ENCODE measurements at places on chromosomes 16 and 17. TPM values are rescaled to one million over a fixed set of nuclear protein-coding genes. Genes with fewer than 3 reads are reported as not detected.

DNA sequence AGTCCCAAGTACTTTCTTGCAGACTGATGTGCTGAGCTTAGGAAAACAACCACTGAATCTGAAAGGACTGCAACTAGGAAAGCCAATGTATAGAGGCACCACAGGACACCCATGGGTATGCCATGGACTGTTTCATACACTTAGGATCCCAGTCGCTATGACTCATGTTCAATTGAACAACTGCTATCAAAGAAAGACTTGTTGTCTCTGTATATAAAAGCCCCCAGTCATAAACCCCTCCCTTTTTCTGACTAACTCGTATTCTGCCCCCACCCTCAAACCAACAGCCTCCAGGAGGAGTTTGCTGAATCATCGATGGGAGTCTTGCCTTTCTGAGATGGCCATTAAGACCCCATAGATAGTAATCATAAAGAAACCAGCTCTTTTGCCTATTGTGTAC is 205.4 kb downstream of the ANKFN1 start:
- H3K4me3 ChIP-seq, result no peak overlapping the region
- H3K4me1 ChIP-seq, result no peaks in the 10 kb centered on the region
- DNase-seq, result no peak

GRCh38 chr17:8300627-8301242 is 5.5 kb upstream of the SLC25A35 start:
- DNase-seq, result peak; percentile 88
- no peaks in the 10 kb centered on the region for H3K36me3 ChIP-seq
- no peak overlapping the region for H3K27ac ChIP-seq
- H3K27me3 ChIP-seq, result no peaks in the 10 kb centered on the region
- no peak overlapping the region for H3K4me3 ChIP-seq

DNA sequence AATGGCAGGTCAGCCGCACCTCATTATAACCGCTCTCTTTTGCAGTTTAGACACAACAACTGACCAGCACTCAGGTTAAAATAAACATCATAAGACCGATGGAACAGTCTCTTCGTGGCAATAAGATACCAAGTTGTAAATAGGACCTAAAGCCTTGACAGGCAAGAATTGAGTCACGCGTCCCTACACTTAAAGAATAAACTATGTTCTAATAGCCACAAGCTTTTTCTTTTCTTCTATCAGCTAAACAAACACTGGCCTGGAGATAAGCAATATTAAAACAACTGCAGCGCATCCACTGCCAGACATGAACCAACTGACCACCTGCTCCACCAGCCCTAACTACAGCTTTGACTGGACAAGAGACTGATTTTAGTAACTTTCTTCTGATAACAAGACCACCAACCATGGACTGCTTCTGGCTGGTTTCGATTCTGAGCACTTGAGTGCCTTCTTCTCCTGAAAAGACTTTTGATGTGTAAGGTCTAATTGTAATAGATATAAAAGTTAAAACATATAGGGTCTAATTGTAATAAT is 17.5 kb downstream of the SLFN12L start:
- H3K36me3 ChIP-seq, result no peaks in the 10 kb centered on the region
- no peaks in the 10 kb centered on the region for H3K27me3 ChIP-seq
- H3K27ac ChIP-seq, result no peak overlapping the region
- no peaks in the 10 kb centered on the region for H3K4me1 ChIP-seq

GRCh38 chr17:82012640-82013295 is 9.9 kb downstream of the CENPX start:
- H3K4me3 ChIP-seq, result no peak overlapping the region
- no peak for DNase-seq
- H3K36me3 ChIP-seq, result no peaks in the 10 kb centered on the region
- no peaks in the 10 kb centered on the region for H3K4me1 ChIP-seq
- H3K27ac ChIP-seq, result peak overlapping the region; percentile 81

Gene COQ9
- total RNA-seq, result 34.5 TPM

GRCh38 chr17:35575759-35576158 is 2.6 kb downstream of the PEX12 start:
- no peak for DNase-seq
- no peaks in the 10 kb centered on the region for H3K4me1 ChIP-seq
- no peak overlapping the region for H3K27ac ChIP-seq
- H3K27me3 ChIP-seq, result no peaks in the 10 kb centered on the region

- H3K27ac ChIP-seq, result peak overlapping the region; percentile 57
- peak overlapping the region; percentile 71 for H3K4me3 ChIP-seq
- H3K36me3 ChIP-seq, result no peaks in the 10 kb centered on the region
- peaks cover 7% of the 10 kb centered on the region for H3K4me1 ChIP-seq
- peak; percentile 95 for DNase-seq
Observed at GRCh38 chr16:4328046-4328781, 12.3 kb downstream of the GLIS2 start.

Gene IRF8
- 0.66 TPM for total RNA-seq

DNA sequence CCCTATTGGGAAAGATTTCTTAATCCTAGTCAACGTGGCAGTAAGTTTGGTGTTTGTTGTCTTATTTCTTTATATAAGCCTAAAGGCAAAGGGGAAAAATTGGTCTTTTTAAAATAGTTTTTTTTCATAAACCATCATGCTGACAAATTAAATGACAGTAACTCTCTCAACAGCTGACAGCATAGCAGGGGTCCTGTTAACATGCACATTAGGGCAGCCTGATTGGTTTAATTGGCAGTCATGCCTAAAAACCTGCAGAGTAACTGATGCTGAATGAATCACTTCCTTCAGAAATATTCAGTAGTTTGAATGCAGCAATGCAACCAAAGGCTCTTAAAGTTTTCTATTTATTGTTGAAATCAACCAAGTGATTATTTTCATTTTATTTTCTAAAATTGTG is 85.4 kb downstream of the ITFG1 start:
- H3K4me3 ChIP-seq, result no peak overlapping the region
- no peak overlapping the region for H3K27ac ChIP-seq
- H3K36me3 ChIP-seq, result peaks cover 26% of the 10 kb centered on the region
- no peaks in the 10 kb centered on the region for H3K27me3 ChIP-seq

DNA sequence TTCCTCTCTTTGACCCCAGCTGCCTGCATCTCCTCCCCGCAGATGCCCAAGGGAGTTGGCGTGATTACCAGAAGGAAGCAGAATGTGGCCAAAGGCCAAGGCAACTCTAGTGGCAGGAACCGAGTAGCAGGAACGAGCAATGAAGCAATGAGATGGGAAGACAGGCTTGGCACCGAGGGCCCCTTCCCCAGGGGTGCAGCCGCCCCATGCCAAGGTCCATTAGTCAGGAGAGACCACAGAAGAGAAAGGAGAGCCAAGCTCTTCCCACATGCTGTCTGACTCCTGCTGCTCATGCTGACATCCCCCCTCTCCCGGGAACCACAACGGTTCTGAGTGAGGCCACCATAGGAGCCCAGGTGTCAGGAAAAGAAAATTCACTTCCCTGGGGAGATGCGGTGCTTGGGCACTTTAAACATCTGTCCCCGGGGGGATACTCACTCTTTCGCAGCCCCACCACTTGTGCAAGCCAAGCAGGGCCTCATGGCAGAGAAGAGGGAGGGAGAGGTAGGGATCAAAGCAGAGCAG is 67.4 kb downstream of the MYO18A start:
- no peaks in the 10 kb centered on the region for H3K4me1 ChIP-seq

Gene ZFHX3
- 3.0 TPM for total RNA-seq

GRCh38 chr16:47779201-47780016 is 318.3 kb downstream of the PHKB start:
- no peak for DNase-seq
- no peaks in the 10 kb centered on the region for H3K36me3 ChIP-seq
- no peak overlapping the region for H3K4me3 ChIP-seq
- H3K27me3 ChIP-seq, result no peaks in the 10 kb centered on the region
- no peak overlapping the region for H3K27ac ChIP-seq

Gene MYH13
- total RNA-seq, result not detected

GRCh38 chr17:21276264-21276588 is 8.3 kb upstream of the MAP2K3 start:
- peaks cover 18% of the 10 kb centered on the region for H3K27me3 ChIP-seq
- no peaks in the 10 kb centered on the region for H3K36me3 ChIP-seq
- H3K4me1 ChIP-seq, result peaks cover 7% of the 10 kb centered on the region
- no peak for DNase-seq

DNA sequence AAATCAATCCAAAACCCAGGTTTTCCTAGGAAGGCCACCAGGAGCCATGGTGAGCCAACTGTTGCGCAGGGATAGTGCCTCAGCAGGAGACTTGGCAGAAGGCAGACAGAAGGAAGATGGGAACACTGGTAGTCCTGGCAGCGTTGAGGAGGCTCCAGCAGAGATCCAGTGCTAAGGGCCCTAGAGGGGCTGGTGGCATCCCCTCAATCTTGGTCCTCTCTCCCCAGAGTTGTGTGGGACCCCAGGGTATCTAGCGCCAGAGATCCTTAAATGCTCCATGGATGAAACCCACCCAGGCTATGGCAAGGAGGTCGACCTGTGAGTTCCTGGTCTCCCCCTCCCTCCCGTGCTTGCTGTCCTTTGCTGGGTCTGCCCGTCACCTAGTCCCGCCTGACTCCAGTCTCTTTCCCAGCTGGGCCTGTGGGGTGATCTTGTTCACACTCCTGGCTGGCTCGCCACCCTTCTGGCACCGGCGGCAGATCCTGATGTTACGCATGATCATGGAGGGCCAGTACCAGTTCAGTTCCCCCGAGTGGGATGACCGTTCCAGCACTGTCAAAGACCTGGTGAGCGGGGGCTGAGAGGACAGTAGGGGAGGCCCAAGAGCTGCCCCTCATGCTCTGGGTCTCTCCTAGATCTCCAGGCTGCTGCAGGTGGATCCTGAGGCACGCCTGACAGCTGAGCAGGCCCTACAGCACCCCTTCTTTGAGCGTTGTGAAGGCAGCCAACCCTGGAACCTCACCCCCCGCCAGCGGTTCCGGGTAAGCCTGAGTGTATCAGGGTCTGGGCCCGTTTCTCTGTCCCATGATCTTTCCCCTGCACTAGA is 5.7 kb downstream of the CFAP119 start:
- H3K4me1 ChIP-seq, result no peaks in the 10 kb centered on the region
- no peaks in the 10 kb centered on the region for H3K27me3 ChIP-seq
- no peak for DNase-seq
- peaks cover 87% of the 10 kb centered on the region for H3K36me3 ChIP-seq
- no peak overlapping the region for H3K27ac ChIP-seq

DNA sequence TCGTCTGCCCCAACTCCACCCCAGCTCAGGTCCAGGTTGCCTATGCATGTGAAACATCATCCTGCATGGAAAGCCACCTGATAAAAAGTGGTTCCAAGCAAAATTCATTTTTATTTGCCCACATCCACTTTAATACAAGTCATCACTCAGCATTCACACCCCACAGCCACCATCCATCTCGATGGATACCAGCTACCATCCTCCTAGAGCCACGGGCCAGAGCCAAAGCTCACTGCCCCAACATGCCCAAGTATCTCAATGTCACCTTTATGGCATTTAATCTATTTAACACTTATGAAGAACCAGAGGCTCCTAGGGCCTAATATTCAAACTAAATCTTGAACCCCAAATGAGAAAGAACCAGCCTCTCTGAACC is 70.5 kb downstream of the COPRS start:
- H3K36me3 ChIP-seq, result no peaks in the 10 kb centered on the region
- no peaks in the 10 kb centered on the region for H3K27me3 ChIP-seq
- no peak overlapping the region for H3K27ac ChIP-seq
- H3K4me3 ChIP-seq, result no peak overlapping the region

DNA sequence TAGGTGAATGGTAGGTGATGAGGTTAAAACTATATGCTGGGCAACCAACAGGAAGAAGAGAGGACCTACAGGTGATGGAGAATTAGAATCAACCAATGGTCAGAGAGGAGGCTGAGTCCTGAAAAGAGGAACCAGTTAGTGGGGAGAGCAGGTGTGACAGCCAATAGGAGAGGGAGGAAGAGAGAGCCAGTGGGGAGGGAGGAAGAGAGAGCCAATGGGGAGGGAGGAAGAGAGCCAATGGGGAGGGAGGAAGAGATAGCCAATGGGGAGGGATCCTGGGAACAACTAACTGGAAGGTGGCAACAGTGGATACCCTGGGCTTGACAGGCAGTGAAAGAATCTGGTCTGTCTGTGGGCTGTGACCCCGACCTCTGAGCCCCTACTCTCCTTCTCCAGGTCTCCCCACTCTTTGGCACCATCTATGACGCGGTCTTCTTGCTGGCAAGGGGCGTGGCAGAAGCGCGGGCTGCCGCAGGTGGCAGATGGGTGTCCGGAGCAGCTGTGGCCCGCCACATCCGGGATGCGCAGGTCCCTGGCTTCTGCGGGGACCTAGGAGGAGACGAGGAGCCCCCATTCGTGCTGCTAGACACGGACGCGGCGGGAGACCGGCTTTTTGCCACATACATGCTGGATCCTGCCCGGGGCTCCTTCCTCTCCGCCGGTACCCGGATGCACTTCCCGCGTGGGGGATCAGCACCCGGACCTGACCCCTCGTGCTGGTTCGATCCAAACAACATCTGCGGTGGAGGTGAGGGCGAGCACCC is 3.7 kb downstream of the GUCY2D start:
- H3K4me3 ChIP-seq, result no peak overlapping the region
- no peaks in the 10 kb centered on the region for H3K4me1 ChIP-seq
- no peaks in the 10 kb centered on the region for H3K36me3 ChIP-seq
- H3K27me3 ChIP-seq, result peaks cover 50% of the 10 kb centered on the region

- no peaks in the 10 kb centered on the region for H3K27me3 ChIP-seq
- DNase-seq, result no peak
- H3K4me3 ChIP-seq, result no peak overlapping the region
- no peaks in the 10 kb centered on the region for H3K4me1 ChIP-seq
- no peak overlapping the region for H3K27ac ChIP-seq
Observed at GRCh38 chr17:1362964-1363363, 37.1 kb downstream of the YWHAE start.

GRCh38 chr17:45224671-45225050 is 3.0 kb downstream of the FMNL1 start:
- peaks cover 47% of the 10 kb centered on the region for H3K27me3 ChIP-seq
- no peak overlapping the region for H3K27ac ChIP-seq
- no peak overlapping the region for H3K4me3 ChIP-seq
- no peaks in the 10 kb centered on the region for H3K4me1 ChIP-seq

GRCh38 chr17:81931557-81932332 is 4.2 kb upstream of the MAFG start:
- H3K36me3 ChIP-seq, result peaks cover 4% of the 10 kb centered on the region
- no peak for DNase-seq
- H3K27ac ChIP-seq, result no peak overlapping the region
- H3K27me3 ChIP-seq, result peaks cover 4% of the 10 kb centered on the region
- H3K4me3 ChIP-seq, result no peak overlapping the region

DNA sequence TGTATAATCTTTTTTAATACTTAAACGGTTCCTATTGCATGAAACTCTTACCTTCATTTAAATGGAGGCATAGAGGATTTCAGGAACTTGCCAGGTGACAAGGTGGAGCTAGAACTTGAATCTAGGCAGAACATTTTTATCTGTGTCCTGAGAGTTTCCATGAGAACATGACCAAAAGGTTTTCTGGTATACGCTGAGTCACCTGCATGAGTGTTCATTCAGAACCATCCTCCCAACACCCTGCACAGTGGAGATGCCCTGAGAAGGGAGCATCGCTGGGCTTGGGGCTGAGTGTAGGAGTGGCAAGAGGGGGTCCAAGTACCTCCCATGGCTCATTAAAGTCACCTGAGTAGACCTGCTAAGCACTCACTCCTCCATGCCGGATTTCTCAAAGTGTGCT is 169.7 kb upstream of the CACNG5 start:
- no peaks in the 10 kb centered on the region for H3K36me3 ChIP-seq
- H3K4me3 ChIP-seq, result no peak overlapping the region
- no peaks in the 10 kb centered on the region for H3K27me3 ChIP-seq
- no peak overlapping the region for H3K27ac ChIP-seq

Gene CCL13
- total RNA-seq, result not detected

- H3K27ac ChIP-seq, result no peak overlapping the region
- no peaks in the 10 kb centered on the region for H3K36me3 ChIP-seq
- DNase-seq, result peak; percentile 28
- H3K27me3 ChIP-seq, result no peaks in the 10 kb centered on the region
- no peaks in the 10 kb centered on the region for H3K4me1 ChIP-seq
- no peak overlapping the region for H3K4me3 ChIP-seq
Observed at GRCh38 chr16:86025706-86026105, 126.7 kb downstream of the IRF8 start.

Gene ATAD5
- total RNA-seq, result 20.3 TPM
